ENCODE measurements at places on chromosomes 7 and 10.

DNA sequence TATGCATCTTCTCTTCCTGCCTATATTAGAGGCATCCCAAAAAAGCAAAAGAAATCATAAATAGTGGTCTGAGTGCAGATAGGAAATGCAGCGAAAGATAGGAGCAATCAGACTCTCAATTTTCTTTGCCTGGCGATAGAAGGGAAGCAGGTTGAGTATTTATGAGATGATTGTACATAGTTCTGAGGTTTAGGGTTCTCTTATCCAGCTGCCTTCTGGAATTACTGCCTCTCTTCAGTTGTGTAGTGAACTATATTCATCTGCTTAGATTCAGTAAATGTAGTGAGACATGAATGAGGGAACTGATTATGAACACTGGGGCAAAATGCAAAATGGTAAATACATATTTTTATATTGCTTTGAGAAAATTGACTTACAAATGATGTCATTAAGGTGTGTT lies 93.0 kb upstream of the CYP26C1 start:
- no peak for DNase-seq

GRCh38 chr10:121425623-121426022 lies 172.6 kb downstream of the FGFR2 start:
- no peak for DNase-seq

DNA sequence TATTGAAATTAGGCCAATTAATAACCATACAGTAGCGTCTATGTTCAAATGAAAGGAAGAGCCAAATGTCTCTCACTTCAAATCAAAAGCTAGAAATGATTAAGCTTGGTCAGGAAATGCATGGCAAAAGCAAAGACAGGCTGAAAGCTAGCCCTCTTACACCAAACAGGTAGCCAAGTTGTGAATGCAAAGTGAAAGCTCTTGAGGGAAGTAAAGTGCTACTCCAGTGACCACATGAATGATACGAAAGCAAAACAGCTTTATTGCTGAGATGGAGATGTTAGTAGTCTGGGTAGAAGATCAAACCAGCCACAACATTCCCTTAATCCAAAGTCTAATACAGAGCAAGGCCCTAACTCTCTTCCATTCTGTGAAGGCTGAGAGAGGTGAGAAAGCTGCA lies 123.8 kb downstream of the TEX36 start:
- no peak for DNase-seq

GRCh38 chr10:103265717-103266329 lies 11.1 kb upstream of the INA start:
- DNase-seq = no peak

- DNase-seq = no peak
Measured at GRCh38 chr10:107544706-107545520, 380.4 kb upstream of the SORCS1 start.

DNA sequence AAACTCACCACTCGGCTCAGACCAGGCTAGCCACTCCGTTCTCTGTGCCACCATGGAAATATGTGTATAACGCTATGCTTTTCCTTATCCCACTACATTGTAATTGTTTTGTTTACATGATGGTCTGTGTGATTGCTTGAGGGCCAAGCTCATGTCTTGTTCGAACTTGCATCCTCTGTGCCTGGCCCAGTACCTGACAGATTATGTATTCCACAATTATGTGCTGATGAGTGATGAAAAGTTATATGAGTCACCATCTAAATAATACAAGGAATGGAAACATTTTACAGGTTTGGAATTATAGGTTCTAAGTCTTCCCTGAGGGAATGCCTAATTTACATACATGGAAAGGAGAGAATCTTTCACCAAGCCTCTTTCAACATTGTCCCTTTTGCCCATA lies 137.4 kb downstream of the C7orf25 start:
- no peak for DNase-seq

DNA sequence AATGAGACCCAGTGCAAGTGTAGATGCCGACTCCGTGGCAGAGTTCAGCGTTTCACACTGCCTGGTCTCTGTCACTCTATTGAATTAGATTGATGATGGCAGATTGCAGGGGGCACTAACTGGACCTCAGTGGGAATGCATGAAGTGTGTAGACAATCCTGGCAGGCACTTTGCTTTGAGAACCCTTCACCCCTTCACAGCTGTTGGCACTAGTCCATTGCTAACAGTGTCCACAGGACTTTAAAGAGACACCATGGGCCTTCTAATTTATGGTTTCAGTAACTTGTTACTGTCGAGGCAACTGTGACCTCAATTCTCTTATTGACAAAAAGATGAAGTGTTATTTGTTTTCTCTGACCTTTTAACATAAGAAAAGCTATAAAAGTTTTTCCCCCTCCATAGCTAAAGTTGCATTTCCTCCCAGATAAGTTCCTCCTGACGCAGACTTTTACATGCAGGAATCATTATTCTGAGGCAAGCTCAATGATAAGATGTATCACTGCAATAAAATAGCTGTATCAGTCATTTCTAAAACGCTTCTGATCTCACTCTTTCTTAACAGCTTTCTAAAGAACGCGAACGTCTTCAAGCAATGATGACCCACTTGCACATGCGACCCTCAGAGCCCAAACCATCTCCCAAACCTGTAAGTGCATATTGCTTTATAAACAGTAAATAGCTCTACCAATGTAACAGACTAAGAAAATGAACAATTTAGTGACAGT lies 238.9 kb downstream of the FOXP2 start:
- no peak for DNase-seq

DNA sequence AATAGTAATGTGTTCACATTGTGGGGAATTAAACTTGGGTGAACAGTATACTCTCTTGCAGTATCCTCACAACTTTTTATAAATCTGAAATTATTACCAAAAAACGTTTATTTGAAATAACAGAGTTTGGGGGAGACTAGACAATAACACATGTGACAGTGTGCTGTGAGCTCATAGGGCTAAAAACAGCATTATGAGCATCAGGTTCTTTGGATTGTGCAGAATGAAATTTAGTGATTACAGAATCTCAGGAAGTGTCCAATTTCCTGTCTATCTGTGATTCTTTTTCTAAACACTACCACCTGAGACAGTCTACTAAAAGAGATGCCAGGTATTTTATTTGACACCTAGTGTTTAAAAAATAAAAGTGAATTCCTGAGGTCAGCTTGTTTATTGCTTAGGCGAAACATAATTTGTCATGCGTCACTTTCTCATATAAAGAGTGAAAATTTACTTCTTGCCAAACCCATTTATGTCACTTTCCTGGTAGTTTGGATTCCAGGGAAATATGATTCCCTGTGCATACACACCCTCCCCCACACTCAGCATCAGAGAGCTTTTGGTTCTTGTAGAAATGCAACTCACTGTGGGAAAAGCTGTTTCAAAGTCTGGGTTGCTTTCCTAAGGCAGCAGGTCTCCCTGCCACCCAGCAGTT lies 71.2 kb downstream of the AOAH start:
- no peak for DNase-seq

DNA sequence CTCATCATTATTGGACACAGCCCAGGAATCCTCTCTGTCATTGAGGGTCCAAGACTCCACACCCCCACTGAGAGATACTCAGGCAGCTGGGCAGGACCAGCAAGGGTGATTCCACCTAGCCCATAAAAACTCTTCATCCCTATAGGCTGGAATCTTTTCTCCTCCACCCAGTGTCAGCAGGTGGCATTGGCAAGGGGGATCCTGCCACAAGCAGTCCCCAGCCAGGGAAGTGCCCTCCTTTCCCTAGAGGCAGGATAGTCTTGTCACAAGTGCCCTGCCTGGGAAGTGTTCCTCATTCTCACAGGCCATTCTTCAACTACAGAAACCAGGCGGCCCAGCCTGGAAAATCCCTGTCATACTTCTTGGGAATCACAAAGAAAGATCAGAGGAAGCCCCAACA lies 533.6 kb downstream of the GRID1 start:
- DNase-seq = no peak

GRCh38 chr10:68153473-68154210 lies 44.4 kb downstream of the MYPN start:
- DNase-seq = peak; percentile 55

DNA sequence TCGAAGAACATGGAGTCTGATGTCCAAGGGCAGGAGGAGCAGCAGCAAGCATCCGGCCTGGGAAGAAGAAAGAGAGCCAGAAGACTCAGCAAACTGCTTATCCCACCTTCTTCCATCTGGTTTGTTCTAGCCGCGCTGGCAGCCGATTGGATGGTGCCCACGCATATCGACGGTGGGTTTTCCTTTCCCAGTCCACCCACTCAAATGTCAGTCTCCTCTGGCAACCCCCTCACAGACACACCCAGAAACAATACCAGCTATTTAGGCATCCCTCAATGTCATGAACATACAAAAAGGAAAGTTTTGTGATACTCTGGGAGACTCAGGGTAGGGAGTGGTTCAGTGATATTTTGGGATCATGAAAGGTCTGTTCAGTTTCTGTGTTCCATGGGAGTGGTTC lies 139.6 kb downstream of the LYZL1 start:
- no peak for DNase-seq

DNA sequence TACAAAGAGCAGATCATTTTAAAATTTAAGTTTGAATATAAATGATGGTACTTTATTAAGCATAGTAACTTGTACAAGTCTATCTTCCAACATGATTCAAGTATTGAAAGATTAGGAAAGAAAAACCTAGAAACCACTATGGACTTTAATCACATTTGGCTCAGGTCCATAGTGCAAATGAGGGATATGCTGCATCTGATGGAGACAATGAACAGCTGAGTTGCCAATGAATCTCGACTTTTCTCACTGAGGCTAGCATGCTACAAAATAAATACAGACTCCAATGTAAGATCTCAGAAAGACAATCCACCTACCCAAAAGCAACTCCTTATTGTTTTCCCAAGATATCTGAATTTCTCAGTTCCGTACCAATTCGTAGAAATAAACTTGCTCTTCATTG lies 89.8 kb downstream of the SEMA3A start:
- peak; percentile 14 for DNase-seq

GRCh38 chr10:33410860-33411234 lies 76.4 kb upstream of the NRP1 start:
- DNase-seq = no peak

DNA sequence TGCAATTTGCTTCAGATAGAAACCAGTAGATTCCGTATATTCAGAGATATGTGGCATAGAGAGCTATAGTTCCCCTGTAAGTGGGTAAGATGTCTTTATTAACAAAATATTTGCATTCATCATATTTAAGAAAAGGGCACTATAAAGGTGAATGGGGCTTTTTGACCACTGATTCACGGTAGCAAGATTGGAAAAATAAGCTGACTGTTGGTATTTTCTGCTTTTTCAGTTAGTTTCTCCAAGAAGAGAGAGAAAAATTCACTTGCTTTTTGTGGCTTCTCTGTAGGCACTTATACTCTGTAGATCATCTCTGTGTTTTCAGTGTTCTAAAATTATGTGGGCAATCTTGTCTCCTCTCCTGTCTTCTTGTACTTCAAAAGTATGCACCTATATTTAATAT lies 245.1 kb downstream of the TWIST1 start:
- no peak for DNase-seq

GRCh38 chr10:27030060-27030459 lies 70.2 kb downstream of the ANKRD26 start:
- DNase-seq = no peak

- DNase-seq = no peak
Measured at GRCh38 chr10:106114656-106115186, 1049.8 kb downstream of the SORCS1 start.

- DNase-seq = peak; percentile 70
Measured at GRCh38 chr10:90204956-90205314, 503.5 kb downstream of the KIF20B start.

DNA sequence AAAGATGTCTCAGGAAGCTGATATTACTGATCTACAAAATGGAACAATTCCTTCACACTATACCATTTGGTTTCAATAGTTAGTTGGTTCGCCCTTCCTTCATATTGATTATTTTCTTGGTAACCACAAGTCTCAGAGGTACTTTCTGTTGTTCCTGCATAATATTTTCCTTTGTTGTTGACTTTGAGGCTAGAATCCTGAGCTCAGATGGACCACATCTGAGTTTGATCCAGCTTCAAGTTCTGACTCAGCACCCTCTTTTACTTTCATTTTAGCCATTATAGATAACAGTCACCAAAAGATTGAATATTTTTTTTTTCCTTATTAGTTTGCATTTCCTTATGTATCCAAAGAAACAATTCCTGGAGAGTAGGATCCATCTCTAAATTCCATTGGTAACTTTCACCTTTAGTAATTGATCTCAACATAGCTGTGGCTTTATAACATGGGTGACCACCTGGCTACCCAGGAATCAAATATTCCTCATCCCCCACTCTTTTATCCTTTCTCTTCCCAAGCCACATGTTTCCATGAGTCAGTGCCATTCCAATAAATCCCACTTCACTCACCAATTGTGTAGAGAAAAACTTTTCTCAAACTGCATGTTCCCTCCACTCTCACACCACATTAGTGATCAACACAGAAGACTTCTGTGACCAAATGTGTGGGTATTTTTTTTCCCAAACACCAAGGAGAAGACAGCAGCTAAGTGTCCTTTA lies 9.7 kb upstream of the ABCA13 start:
- no peak for DNase-seq

DNA sequence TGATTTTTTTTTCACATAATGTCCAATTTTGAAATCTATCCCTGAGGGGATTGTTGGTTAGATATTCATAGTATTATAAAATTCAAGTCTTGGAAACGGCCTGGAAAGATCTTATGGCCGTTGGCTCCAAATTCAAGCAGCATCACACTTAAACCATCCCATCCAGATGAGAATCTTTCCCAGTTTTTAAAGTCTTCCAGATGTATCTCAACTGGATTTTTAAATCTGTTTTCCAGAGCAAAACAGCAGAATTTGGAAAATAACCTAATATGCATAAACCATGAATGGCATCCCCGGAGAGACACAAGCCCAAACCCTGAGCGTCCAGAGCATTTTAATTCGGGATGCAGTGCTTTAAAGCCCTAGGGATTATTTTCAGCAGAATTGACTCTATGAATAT lies 208.2 kb upstream of the PRKCQ start:
- DNase-seq = no peak

DNA sequence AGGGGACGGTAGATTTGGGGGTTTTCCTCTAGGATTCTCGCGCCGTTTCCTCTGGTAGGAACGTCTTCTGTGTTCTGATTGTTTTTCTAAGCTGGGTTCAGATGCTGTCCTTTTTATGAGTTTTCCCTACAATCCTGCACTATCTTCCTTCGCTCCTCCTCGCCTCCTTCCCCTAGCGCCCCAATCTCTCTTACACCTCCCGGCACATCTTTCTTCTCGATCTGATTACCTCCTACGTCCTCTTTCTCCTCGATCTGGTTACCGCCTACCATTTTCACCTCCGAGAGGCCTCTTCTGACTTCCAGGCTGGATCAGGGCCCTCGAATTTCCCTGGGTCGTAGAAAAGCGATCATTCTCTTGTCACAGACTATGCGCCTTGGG lies 413 bp downstream of the BUD31 start:
- DNase-seq = no peak
